ENCODE measurements at places on chromosomes 13 and 19.

GRCh38 chr19:709196-709964 is 645 bp downstream of the PALM start:
- DNase-seq: no peak

DNA sequence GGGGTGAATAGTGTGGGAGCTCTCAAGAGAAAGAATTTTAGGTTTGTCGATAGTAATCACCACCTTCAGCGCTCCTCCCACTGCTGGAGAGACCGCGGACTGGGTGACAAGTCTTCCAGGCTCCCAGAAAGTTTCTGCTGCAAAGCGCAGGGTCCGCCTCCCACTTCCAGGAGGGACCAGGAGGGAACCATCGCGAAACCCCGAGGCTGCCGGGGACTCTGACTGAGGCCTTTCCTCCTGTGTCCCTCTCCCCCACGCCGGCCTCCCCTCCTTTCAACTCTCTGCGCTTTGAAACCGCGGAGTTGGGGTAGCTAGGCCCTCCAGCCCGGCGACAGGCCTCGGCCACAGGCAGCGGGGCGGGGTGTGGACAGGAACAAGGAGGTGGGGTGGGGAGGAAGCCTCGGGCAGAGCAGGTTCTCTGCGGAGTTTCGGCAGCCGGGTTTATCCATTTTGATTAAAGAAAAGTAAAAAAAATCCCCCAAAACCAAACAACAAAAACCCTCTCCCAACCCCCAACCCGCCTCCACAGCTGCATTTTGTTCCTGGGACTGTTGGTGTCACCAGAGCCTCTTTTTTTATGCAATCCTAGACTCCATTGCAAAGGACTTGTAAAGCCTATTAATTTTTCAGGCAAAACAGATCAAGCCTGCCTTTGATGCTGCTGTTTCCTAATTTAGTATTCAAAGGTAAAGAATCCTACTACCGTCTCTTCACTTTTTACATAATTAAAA is 157.2 kb downstream of the TM9SF2 start:
- peak; percentile 38 for DNase-seq

DNA sequence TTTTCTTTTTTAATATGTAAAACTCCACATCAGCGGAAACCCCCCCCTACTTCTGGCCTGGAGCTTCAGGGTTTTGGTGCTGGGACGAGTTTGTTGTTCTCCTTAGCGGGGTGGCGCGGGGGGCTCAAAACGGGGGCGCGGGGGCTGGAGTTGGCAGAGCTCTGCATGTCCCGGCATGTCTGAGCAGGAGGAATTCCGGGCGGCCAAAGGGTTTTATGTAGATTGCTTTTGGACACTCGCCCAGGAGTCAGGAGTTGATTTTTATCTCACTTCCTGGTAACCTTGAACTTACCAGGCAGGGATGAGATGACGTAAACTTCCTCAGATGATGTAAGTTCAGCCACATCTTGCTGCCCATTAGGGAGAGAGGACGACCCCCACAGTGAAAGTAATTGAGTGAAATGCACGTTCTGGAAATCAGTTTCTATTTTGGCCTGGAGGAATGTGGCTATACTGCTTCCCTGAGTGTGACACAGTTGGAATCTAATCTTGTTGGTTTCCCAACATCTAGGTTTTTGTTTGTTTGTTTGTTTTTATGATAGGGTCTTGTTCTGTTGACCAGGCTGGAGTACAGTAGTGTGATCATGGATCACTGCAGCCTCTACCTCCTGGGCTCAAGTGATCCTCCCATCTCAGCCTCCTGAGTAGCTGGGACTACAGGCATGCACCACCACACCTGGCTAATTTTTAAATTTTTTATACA is 21.0 kb upstream of the GDF15 start:
- no peak for DNase-seq

DNA sequence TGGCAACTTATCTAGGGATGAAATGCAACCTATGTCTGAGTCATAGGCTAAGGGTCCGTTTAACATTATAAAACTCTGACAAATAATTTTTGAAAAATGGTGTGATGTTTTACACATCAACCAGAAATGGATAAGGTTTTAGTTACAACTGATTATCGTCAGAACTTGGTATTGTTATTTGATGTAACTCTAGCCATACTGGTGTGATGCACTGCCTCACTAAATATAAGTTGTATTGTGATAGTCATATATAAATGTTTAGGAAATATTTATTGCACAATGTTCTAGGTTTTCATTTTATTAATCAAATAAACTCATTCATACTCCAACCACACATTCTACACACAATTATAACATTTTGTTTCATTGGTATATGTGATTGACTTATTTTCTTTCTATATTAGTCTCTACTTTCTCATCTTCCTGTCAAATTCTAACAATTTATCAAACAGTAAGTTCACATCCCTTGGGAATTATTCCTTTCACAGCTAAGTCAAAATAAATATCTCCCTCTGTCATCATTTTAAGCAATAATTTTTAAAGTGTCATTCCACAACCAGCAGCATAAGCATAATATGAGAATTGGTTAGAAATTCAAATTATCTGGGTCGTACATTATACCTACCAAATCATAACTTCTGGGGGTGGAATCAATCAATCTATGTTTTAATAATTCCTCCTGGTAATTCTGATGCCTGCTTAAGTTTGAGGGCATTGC is 873.9 kb downstream of the SLITRK1 start:
- no peak for DNase-seq

- DNase-seq: no peak
These were observed 1.8 kb upstream of the FBN3 start for GRCh38 chr19:8150998-8151766.

DNA sequence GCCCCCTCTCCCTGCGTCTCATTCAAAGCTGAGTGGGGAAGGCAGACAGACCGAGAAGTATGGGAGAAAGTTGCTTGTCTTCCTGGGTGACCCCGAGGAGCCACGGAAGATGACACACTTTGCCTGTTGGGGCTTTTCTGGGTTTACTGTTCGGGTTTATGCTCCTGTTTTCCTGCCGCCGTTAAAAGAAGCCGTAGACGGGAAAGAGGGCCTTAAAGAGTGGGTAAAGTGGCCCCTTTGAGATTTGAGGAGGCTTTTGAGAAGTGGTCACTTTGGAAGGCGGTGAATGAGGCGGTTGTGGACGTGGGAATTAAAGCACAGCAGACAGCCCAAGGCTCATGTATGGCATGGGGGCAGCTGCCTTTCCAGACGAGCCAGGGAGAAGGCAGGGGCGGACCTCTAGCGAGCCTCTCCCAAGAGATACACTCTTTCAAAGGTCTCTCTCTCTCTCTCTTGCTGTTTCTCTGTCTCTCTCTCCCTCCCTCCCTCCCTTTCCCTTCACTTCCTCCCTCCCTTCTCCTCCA is 493 bp upstream of the LHFPL6 start:
- no peak for DNase-seq

GRCh38 chr19:5137571-5138124 is 168.7 kb downstream of the KDM4B start:
- no peak for DNase-seq

GRCh38 chr19:34259367-34260095 is 5.2 kb downstream of the GARRE1 start:
- DNase-seq: no peak

- no peak for DNase-seq
These were observed 10.9 kb upstream of the ADGRE5 start for GRCh38 chr19:14370169-14370939.

- no peak for DNase-seq
These were observed 25.0 kb downstream of the CEBPG start for GRCh38 chr19:33398361-33399060.

GRCh38 chr19:35204799-35205732 is 23.5 kb downstream of the FAM187B start:
- peak; percentile 78 for DNase-seq

GRCh38 chr13:20230913-20231838 is 943 bp downstream of the GJB6 start:
- DNase-seq: peak; percentile 42

- no peak for DNase-seq
These were observed 1.7 kb upstream of the RPS5 start for GRCh38 chr19:58385313-58385890.

- DNase-seq: no peak
These were observed 11.2 kb downstream of the SLC1A5 start for GRCh38 chr19:46776927-46777911.

- DNase-seq: no peak
These were observed 411.0 kb downstream of the ZNF536 start for GRCh38 chr19:30783212-30783611.

GRCh38 chr19:12806242-12807081 is at the start of gene RNASEH2A:
Gene RNASEH2A (plus strand): TSS chr19:12806584. CDS start chr19:12806674, 90 bp downstream.
- peak; percentile 98 for DNase-seq

GRCh38 chr13:98542568-98543377 is 34.1 kb downstream of the STK24 start:
- no peak for DNase-seq

DNA sequence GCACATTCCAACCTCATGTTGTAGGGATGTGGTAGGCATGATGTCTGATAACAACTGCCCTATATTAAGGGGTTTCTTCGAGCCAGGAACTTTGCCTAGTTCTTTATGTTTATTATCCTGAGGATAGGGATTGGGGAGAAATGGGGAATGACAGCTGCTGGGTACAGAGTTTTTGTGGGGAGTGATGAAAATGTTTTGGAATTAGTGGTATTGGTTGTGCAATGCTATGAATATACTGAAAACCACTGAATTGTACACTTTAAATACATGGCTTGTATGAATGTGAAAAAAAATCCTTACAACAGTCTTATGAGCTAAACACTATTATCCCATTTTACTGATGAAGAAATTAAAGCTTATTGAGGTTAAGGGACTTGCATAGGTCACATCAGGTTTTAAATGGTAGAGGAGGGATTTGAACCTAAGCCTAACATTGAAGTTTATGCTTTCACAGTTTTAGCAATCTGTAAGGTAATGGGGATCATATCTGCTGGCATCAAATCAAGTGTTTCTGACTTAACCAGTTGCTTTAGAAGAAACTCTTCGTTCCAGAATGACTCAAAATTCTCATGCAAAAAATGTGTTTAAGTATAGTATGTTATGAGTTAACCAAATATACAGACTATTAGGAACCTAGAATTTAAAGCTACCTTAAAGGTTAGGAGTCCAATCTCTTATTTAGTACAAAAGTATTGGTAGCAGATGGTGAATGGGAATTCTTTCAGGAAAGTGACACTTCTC is 61.4 kb downstream of the ERCC5 start:
- DNase-seq: no peak

GRCh38 chr13:25170554-25171111 is 1.5 kb downstream of the AMER2 start:
- DNase-seq: peak; percentile 47

GRCh38 chr19:3270902-3271301 is 46.4 kb downstream of the CELF5 start:
- DNase-seq: no peak

GRCh38 chr19:5957170-5957569 is 20.8 kb downstream of the RANBP3 start:
- DNase-seq: no peak

- DNase-seq: no peak
These were observed 33.0 kb downstream of the LYL1 start for GRCh38 chr19:13069415-13070359.

DNA sequence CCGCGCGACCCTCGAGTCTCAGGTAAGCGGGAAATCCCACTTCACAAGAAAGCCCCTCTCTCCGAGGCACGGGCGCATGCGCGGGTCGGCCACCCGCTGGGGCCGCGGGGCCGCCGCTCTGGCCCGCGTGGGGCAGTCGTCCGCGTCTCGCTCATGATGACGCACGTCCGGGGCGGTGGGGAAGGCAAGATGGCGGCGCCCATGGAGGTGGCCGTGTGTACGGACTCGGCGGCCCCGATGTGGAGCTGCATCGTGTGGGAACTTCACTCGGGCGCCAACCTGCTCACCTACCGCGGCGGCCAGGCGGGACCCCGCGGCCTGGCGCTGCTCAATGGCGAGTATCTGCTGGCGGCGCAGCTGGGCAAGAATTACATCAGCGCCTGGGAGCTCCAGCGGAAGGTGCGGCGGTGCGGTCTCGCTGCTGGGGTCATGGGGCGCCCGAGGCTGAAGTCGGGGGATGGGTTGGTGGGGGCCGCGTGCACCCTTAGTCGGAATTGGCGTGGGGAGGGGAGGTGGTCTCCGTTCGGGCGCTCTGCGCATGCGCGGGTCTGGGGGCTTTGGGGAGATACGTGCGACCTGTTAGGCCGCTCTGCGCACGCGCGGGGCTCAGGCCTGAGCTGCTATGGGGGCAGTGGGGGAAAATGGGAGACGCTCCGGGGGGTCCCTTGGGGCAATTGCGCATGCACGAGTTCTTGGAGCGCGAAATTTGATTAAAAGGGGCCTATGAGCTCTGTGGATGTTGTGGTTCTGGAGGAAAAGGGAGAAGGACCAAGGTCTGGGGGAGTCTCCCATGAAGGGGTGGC is at the start of gene WDR18:
TSS of gene WDR18 (plus strand) at position 181 of the 803 bp plus-strand sequence. CDS start at position 190, 9 bp downstream.
- DNase-seq: peak; percentile 100

- no peak for DNase-seq
These were observed 9.6 kb upstream of the NOTCH3 start for GRCh38 chr19:15210323-15210781.

GRCh38 chr13:29318741-29319140 is 276.7 kb downstream of the SLC7A1 start:
- no peak for DNase-seq

GRCh38 chr19:46866407-46867136 is 5.8 kb downstream of the ARHGAP35 start:
- DNase-seq: no peak

- peak; percentile 48 for DNase-seq
These were observed 30.8 kb downstream of the KLF2 start for GRCh38 chr19:16355293-16356043.

GRCh38 chr13:87120476-87120875 is 550.7 kb upstream of the SLITRK5 start:
- no peak for DNase-seq

GRCh38 chr13:23615395-23616081 is 45.3 kb downstream of the TNFRSF19 start:
- no peak for DNase-seq

GRCh38 chr19:15318241-15318691 is 14.1 kb downstream of the BRD4 start:
- DNase-seq: no peak

DNA sequence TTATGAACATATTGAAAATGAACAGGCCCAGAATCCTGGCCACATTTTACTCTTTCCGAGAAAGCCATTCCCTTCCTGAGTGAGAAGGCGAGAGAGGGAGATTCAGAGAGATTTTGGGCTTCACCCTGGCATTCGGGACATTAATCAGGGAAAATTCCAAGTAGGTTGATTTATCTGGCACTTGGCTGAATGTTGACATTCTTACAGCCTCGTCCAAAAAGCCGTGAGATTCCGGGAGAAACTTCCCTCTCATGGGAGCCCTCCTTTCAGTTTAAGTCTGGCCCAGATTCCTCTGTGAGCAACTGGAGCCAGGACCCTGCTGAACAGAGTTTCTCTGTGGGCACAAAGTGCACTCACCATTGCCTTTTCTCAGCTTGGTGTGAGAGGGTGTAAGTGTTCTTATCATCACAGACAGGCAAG is 129.2 kb upstream of the PEG3 start:
- DNase-seq: no peak

- no peak for DNase-seq
These were observed 291.3 kb downstream of the MTUS2 start for GRCh38 chr13:29111446-29111845.

GRCh38 chr13:107124129-107124718 is 556.3 kb upstream of the ARGLU1 start:
- DNase-seq: no peak

GRCh38 chr19:37095859-37096258 is 17.6 kb downstream of the ZNF420 start:
- DNase-seq: no peak

Data from GM20000 (cell line).